ENCODE measurements at places on chromosomes 12 and 14.

- DNase-seq, result no peak
Measured at GRCh38 chr14:106318700-106319099, 792.3 kb downstream of the TMEM121 start.

GRCh38 chr12:80442426-80443222 is 1.4 kb upstream of the PTPRQ start:
- no peak for DNase-seq

GRCh38 chr12:18683327-18684013 is 54.3 kb downstream of the PLCZ1 start:
- DNase-seq, result no peak

DNA sequence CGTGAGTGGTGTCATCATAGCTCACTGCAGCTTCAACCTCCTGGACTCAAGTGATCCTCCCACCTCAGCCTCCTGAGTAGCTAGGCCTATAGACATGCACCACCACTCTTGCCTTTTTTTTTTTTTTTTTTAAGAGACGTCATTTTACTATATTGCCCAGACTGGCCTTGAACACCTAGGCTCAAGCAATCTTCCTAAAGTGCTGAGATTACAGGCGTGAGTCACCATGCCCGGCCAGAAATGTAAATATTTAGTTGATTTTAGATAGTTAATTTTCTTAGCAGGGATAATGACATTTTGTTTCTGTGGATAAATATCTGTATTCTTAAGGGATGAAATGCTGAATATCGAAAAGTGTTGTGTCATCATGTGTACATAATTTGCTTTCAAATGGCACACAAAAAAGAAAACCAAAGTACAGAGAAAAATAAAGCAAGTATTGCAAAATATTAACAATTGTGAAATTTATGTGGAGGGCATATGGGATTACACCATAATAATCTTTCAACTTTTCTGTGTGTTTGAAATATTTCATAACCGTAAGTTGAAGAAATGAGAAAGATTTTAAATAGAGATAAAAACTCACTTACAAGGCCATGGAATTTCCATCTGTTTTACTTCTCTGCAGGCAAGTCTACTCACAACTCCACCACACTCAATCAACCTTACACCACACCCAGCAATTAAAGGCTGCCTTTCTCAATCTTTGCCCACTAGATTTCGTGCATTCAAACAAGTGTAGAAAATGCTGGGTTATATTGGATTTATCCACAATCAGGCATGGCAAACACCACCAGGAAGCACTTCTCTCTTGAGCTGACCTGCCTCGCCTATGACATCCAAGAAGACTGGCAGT is 93.7 kb downstream of the SPTSSA start:
- no peak for DNase-seq

DNA sequence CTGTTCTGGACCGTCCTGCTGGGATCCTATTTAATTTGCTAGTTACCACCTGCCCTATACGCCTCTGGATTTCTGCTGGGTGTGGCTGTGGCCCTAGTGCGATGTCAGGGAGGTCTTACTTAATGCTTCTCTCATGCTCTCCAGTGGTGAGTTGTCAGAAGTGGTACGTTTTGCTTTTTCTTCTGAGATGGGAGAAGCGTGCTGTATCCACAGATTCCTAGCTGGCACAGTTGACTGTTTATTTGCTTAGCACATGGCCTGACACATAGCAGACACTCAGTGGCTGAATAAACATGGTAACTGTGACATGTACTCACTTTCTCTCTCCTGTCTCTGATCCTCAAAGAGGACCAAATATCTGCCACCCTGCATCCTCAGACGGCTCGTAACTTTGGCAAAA is 107.3 kb downstream of the CACNA1C start:
- DNase-seq, result no peak

DNA sequence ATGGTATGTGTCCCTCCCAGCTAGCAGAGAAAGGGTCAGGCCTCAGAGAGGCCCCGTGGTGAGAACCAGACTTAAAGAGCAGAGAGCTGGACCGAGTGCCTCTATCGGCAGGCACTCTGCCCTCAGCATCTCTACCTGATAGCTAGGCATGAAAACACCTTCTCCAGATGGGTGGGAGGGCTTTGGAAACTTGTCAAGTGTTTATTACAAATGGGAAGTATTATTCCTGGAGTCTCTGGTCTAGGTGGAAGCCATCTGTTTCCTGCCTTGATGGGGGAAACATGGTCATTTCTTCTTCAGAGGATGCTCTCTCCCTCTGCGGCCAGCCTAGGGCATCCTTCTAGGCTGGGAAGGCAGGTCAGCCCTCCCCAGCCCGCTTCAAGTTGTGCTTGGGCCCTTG is 2.3 kb downstream of the TMEM63C start:
- no peak for DNase-seq

DNA sequence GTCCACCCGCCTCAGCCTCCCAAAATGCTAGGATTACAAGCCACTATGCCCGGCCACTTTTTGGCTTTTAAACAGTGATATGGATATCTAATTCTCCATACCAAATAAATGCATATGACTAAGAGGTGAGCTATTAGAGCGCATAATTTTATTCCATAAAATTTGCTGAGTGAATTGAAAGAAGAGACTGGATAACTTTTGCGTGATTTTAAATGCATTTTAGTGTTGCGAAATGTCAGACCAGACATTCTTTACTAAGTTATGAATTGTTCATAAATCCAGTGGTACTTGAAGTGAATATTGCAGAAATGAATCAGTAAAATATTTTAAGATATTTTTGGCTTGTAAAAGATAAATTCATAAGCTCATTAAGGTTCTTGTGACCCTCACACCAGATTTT is 50.9 kb upstream of the DIP2B start:
- DNase-seq, result no peak

GRCh38 chr14:24911324-24912109 is 138.4 kb downstream of the STXBP6 start:
- no peak for DNase-seq

DNA sequence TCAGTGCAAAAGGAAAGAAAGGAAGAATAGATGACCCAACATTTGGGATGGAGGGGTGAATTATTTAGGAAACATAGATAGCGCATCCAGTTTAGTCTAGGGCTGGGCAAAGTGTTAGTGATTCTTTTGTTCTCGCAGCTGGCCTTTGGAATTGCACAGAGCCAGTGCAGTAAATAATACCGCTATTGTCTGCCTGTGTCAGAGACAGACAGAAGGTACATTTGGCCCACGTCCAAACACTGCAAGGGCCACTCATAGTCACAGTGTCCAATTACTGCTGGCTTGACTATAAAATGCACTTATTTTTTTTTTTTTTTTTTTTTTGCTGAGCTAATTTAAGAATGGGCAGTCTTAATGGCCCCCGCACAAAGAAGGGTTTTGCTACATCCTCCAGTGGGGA is 638.6 kb downstream of the BCL11B start:
- DNase-seq, result no peak

DNA sequence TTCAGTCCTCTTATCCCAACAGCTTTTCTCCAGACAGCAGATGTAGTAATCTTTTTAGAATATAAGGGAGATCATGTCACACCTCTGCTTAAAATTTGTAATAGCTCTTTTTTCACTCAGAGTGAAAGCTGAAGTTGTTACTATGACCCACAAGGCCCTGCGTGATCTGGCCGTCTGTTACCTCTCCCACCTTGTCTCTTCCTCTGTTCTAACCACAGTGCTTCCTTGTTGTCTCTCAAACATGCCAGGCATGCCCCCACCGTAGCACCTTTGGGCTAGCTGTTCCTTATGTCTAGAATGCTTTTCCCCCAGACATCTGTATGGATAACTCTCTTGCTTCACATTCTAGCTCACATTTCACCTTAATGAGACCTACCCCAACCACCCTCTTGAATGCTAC is 6.5 kb downstream of the NECAP1 start:
- DNase-seq, result peak; percentile 18

DNA sequence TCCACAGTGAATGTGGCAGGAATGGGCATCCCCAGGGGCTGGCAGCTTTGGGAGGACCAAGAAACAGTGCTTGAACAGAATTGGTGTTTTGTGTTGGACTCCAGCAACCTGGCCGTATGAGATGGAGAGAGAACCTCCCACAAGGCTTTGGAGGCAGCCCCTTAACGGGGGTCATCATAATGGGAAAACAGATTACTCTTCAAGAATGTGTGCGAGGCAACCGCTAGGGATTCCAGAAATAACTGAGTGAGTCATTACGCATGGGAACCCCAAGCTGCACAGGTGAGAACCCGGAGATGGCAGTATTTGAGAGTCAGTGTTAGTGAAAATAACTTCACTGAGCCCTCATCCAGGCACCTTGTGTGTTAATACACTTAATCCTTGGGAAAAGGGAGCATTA is 567.8 kb upstream of the TBX3 start:
- DNase-seq, result no peak

GRCh38 chr12:48105321-48105866 is 485 bp downstream of the SENP1 start:
- peak; percentile 40 for DNase-seq

GRCh38 chr12:53618275-53618674 is 7.9 kb downstream of the ATF7 start:
- DNase-seq, result no peak

GRCh38 chr12:121579190-121579791 is 1.5 kb downstream of the KDM2B start:
- DNase-seq, result no peak

- DNase-seq, result no peak
Measured at GRCh38 chr14:22583994-22584393, 5.0 kb downstream of the DAD1 start.

GRCh38 chr14:30179381-30180130 is 251.9 kb upstream of the PRKD1 start:
- no peak for DNase-seq

GRCh38 chr12:24600996-24601395 is 347.9 kb downstream of the BCAT1 start:
- no peak for DNase-seq

DNA sequence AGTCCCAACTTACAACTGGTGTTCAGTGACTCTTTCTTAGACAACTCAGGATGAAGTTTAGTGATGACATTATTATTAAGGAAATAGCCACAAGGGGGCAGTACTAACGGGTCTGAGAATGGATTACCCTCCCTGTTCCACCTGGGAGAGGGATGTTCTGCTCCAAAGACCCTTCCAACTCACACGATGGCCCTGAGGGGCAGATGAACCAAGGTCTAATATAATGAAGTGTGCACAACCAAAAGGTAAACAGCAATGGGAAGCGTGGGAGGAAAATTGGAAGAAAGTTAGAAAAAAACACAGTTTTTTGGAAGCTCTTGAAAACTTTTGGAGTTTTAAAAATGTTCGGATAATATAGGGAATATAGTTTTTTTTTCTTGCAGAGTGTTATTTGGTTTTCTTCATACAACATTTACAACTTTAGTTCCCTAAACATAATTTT is 24.0 kb downstream of the FGF6 start:
- DNase-seq, result peak; percentile 43

DNA sequence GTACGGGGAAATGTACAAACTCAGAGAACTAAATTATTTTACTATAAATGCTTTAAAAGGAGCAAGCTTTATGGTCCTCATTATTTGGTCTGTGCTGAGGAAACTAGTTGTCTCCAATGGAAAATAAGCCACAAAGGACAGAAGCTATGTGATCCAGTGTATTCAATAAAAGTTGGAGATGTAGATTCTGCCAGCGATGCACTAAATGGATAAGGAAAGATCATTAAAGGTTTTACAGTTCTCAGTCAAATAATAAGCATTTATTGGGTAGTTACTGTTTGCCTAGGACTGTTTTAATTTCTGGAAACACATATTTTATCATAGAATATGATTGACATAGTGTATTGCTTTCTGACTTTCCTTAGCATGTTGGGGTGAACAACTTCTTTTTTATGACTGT is 458.9 kb upstream of the STXBP6 start:
- no peak for DNase-seq

DNA sequence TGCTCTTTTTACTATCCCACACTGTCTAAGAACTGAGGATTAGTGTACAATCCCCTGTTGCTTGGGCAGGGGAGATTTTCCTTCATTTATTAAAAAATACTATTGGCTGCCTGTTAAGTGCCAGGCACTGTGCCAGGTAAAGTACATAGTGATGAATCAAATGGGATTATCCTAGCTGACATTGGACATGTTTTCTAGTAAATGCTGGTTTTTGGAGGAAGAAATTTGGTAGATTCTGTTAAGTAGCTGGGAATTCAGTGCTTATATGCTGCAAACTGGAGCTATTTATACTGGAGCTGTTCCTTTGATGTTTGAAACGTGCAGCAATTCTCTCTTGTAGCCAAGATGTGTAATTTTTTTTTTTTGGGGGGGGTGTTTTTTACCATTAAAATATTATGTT is 299.6 kb downstream of the EMP1 start:
- no peak for DNase-seq

- DNase-seq, result no peak
Measured at GRCh38 chr12:52313461-52313860, 7.7 kb downstream of the KRT83 start.

DNA sequence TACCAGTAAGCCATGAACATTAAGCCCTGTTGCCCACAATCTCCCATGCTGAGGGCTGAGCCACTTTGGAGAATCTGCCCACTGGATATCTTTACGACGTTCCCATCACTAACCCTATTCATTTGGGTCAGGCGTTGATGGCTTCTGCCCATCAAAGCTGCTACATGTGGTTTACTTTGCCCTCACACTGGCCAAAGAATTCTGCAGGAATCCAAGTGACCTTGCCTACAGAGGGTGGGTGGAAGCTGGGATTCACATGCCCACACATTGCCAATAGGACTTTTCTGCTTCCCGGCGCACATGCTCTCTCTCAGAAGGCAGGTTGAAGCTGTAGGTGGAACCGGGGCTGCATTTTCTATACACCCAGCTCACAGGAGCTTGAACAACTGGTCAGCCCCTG is 28.3 kb downstream of the OAS2 start:
- DNase-seq, result no peak

GRCh38 chr12:1131811-1132224 is 140.8 kb downstream of the ERC1 start:
- no peak for DNase-seq

DNA sequence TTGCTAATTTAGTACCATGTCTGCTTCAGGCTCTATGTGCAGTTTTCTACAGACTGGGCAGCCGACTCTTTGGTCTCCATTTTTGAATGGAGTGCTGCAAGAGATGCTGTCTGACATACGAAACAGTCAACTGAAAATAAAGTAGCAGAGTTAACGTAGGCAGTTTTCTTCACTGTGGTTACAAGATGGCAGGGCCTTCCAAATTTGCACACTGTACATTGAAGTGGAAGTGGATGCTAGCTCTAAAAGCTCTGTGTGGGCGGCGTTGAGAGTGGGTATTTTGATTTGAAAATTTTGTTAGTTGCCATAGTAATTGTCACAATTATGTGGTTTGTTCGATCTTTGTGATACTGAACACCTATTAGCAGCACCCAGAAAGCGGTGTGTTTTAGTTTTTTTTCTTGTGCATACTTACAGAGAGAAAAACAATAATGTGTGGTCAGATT is 154.9 kb upstream of the ATP2B1 start:
- DNase-seq, result no peak

GRCh38 chr12:121793440-121793837 is at the start of gene RHOF:
RHOF (minus strand) TSS chr12:121793688; CDS start chr12:121793633, 55 bp downstream.
- no peak for DNase-seq

DNA sequence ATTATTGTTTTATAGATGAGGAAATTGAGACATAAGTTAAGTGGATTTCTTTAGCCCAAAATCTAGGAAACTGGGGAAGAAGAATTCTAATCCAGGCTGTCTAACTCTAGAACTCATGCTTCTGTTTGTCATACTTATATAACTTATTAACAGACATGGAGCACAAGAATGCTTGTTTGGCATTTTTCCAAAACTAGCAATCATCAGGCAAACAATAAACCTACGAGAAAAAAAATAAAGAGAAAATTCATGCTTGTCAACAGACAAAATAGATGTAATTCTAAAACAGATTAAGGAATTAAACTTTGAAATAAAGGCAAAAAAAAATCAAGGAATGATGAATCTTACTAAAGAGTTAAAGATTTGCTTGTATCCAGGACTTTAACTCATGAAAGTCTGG is 103.1 kb downstream of the METTL25 start:
- DNase-seq, result no peak

All from activated naive CD4-positive, alpha-beta T cell treated with anti-CD3 and anti-CD28 coated beads, Interleukin-2, amount 50 U/mL, for 72 hours (primary cell).